ENCODE measurements at places on chromosomes 2 and 18.

GRCh38 chr2:162344617-162344950, 652 bp downstream of the GCA start:
- no peak for DNase-seq

DNA sequence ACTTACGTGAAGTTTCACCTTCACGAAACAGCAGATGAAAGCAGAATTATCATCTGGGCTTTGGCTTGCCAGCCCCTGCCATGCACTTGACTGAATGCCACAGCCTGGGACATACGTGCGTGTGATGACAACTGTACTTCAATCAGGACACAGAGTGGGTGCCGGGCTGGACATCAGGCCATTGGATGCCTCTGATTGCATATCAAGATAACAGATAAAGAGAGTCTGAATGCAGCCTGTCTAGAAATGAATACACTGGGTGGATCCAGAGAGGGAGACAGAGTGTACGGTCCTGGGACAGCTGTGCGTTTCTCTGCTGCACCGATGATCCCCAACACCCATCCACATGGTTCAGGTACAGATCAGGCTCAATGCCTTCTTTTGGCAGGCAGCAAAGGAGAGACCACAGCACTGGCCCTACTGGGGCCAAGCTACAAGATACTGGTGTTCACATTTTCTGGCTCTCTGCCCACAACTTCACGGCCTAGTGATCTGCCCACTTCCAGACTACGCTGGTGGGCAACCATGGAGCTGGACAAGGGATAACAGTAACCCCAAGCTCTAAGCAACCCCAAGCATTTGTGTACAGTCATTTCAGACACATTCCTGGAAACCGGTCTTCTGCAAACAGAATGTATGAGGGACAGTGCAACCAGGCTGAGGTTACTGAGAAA, 35.6 kb downstream of the FBLN7 start:
- no peak for DNase-seq

GRCh38 chr2:62343206-62343605, 147.3 kb downstream of the B3GNT2 start:
- no peak for DNase-seq

- no peak for DNase-seq
Observed at GRCh38 chr18:26971409-26971808, 105.9 kb upstream of the AQP4 start.

GRCh38 chr2:172643142-172643541, 87.3 kb downstream of the PDK1 start:
- DNase-seq = no peak

- no peak for DNase-seq
Observed at GRCh38 chr2:23206650-23207049, 178.3 kb upstream of the KLHL29 start.

GRCh38 chr2:226526716-226527115, 272.9 kb downstream of the IRS1 start:
- no peak for DNase-seq

- DNase-seq = no peak
Observed at GRCh38 chr18:70523792-70524182, 234.9 kb downstream of the SOCS6 start.

GRCh38 chr2:138279871-138280270, 221.7 kb upstream of the SPOPL start:
- DNase-seq = peak; percentile 67

- DNase-seq = no peak
Observed at GRCh38 chr2:228102949-228103348, 78.5 kb downstream of the SPHKAP start.

DNA sequence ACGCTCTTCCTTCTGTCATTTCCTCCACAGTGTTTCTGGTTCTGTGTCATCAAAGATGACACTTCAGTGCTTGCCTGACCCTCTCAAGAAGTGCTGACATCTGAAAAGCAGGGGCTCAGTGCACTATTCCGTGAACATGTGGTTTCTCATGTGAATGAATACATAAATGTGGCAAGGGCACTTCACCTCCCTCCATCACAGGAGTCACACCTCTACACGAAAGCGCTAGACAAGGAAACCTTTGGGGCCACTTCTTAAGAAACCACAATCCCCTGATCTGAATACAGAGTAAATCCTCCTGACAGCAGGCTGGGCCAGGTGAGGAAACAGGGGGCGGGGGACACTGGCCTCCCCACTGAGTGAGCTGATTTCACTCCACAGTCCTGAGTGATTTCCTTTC, 145.8 kb upstream of the ACAA2 start:
- no peak for DNase-seq

DNA sequence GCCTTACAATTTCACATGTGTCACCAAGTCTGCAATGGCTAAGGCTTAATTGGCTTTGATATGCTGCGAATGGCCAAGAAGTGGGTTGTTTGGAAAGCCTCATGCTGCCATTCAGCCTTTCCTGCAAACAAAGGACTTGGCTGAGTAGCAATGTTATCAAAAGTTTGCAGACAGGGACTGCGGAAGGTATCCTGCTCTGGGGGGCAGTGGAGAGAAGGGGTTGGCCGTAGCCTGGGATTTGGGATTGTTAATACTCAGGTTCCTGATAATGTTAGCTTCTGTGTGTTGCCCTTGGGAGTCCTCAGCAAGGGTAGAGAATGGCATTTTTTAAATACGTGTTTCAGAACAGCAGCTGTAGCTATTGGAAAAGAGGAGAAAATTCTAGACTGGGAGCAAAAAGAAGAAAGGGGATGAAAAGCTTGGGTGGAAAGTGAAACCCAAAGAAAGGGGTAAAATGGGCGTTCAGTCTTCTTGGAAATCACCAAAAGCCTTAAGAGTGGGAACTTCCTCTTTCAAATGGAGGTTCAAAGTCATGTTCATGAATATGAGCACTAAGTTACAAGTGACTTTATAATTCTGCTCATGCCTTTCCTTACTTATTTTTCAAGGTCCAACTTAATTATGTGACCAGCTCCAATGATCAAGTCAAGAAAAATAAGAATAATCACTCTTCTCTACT, 325.1 kb downstream of the RNF144A start:
- DNase-seq = no peak

- DNase-seq = no peak
Observed at GRCh38 chr2:32118055-32118454, 47.6 kb upstream of the SLC30A6 start.

DNA sequence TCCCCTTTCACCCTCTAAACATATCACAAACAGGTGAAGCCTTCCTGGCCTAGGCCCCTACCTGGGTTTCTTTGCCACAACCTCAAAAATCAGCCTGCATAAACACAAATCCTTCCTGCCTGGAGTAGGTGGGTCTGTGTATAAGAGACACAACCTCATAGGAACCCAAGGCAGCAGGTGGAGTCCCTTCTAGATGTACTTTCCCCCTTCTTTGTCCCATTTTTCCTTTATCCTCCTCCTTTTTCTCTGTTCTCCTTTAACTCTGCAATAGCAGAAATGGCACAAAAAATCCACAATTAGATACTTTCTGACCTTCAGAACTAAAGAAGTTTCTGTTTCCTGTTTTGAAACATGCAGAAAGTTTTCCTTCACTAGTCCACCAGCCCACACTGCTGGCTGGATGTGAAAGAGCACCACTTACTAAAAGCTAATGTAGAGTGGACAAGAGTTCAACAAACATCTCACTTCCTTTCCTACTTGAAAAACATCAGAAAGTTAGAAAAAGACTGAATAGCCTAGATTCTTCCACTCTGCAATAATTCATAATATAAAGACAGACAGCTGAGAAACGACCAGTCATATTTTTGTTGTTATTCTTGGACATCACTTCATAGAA, 11.2 kb downstream of the SLC40A1 start:
- DNase-seq = no peak

- DNase-seq = no peak
Observed at GRCh38 chr2:44107086-44107740, 61.5 kb upstream of the PPM1B start.

DNA sequence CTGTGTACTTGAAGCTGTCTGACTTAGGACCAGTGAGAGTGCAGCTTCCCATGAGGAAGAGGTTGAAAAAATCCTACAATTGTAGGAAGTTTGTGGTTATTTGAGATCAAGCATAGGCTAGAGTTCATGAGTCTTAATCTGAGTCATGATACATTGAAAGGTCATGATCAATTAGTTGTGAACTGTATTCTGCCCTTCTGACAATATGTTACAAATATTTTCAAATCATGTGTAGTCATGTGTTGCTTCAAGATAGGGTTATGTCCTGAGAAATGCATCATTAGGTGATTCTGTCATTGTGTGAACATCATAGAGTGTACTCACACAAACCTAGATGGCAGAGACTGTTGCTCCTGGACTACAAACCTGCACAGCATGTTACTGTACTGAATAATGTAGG, 68.4 kb upstream of the MFF start:
- no peak for DNase-seq

DNA sequence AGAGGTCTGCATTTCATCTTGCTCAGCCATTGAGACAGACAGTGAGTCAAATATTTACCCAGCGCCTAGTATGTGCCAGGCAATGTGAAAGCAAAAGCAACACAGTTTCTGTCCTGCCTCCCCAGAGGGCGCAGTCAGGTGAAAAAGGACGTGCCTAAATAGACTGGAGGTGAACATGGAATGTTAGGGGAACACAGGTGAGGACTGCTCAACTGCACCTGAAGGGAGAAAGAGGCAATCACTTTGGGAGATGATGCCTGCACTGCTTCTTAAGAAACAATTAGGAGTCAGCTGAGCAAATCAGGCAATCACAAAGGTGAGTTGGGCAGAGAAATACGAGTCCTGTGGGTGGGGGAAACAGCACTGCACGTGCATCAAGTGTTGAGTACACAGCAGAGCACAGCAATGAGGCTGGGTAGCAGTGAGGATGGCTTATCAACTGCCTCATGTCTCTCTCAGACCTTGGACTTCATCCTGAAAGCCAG, 218.3 kb upstream of the SMAD7 start:
- DNase-seq = no peak

GRCh38 chr18:13302457-13303225, 84.1 kb downstream of the LDLRAD4 start:
- DNase-seq = no peak

DNA sequence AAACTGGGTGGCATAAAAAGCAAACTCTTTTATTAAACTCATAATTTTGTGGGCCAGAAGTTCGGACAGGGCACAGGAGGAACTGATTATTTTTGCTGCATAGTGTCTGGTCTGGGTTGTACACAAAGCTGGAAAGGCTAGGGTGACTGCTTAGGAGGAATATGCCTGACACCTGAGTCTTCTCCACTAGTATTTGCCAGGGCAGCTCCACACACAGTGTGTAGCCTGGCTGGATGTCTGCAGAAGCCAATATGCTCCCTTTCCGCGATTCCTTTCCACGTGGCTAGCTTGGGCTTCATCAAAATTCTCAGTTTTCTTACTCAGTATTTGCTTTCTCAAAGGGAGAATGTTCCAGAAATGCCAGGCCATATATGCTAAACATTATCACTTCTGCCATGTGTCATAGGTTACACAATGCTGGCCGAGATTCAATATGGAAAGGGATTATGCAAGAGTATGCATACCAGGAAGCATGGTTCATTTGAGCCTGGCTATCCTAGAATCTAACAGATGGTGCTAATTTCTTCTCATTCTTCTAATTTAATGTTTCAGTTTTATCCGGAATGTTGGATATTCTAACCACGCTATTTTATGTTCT, 142.7 kb upstream of the DOK6 start:
- DNase-seq = no peak

DNA sequence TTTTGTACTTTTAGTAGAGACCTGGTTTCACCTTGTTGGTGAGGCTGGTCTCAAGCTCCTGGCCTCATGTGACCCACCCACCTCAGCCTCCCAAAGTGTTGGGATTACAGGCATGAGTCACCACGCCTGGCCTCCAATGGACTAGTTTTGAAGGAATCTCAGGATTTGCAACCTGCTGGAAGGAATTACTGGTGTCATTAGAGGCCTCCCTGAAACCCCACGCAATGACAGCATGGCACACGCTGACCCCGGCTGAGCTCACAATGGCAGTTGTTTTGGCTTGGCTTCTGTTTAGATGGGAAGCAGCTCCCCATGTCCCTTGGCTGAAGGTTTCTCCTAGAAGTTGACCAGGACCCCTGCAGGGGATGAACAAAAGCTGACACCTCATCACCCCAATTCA, 23.1 kb upstream of the COPS8 start:
- DNase-seq = no peak

- DNase-seq = peak; percentile 31
Observed at GRCh38 chr2:199739413-199740110, 111.4 kb downstream of the FTCDNL1 start.

DNA sequence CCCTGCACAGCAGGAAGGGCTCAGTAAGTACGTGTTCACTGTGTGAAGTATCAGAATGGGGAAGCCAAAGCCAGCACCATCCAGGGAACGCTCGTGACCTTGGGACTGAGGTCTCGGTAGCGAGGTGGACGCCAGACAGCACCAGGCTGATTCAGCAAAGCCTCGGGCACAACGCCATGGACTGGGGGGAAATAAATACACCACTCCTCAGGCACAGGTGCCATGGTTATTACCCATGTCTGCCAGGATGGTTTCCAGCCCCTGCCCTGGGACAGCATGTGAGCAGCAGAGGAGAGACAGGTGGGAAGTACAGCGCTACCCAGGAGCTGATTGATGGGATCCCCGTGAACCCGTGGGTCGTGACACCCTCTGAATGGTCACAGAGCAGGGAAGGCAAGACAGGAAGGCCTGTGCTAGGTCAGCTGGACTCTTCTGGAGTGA, 53.0 kb downstream of the REEP1 start:
- no peak for DNase-seq

GRCh38 chr2:221822416-221822815, 250.3 kb upstream of the EPHA4 start:
- DNase-seq = no peak

DNA sequence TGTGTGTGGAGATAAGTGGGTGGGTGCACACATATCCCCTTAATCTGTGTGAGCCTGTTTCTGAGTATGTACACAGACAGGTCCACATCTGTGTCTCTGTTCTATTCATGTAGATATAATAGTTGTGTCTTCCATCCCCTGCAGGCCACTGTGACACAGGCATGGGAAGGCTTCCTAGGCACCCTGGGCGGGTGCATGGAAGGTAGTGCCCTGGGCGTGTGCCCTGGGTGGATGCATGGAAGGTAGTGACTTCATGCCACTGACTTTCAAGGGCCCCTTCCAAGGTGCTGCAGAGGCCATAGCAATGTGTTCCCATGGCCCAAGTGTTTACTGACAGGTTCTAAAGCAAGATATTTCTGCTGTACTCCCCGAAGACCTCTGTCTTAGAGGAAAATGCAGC, 462.5 kb upstream of the HS6ST1 start:
- no peak for DNase-seq

GRCh38 chr2:126777620-126777978, 121.1 kb upstream of the TEX51 start:
- no peak for DNase-seq

- DNase-seq = no peak
Observed at GRCh38 chr2:10654069-10654468, 35.7 kb downstream of the NOL10 start.

DNA sequence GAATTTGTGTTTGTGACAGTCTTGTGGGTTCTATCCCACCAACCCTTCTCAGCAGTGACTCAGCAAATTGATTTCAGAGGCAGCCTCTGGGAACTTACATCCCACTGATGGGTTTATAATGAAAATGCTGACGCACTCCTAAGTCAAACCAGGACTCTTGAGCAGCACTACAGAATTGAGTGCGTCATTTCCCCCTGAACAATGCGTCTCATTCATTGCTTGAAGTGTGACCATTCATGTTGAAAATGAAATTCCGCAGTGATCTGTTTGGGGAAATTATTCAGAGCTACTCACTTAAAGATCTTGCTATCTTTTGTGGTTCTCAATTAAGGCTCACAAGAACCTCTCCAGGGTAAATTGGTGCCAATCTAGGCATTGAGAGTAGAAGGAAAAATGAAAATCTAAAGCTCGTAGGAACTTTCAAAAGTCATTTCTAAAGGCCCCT, 417.7 kb upstream of the SLC14A2 start:
- DNase-seq = peak; percentile 98

- no peak for DNase-seq
Observed at GRCh38 chr2:230850358-230850658, 14.4 kb upstream of the ITM2C start.

All from foreskin melanocyte (primary cell).